ENCODE measurements at places on chromosomes 16 and 17. TPM values are rescaled to one million over a fixed set of nuclear protein-coding genes. Genes with fewer than 3 reads are reported as not detected.

The ABI3 gene
- 14.3 TPM for total RNA-seq

The KRTAP4-1 gene
- not detected for total RNA-seq

The DNAH3 gene
- total RNA-seq, result not detected

The CDH13 gene
- total RNA-seq, result 27.0 TPM

The IFI35 gene
- 6.9 TPM for total RNA-seq

The PPM1E gene
- total RNA-seq, result not detected

The ACSM2A gene
- not detected for total RNA-seq

The ST6GALNAC1 gene
- not detected for total RNA-seq

The SAT2 gene
- 18.9 TPM for total RNA-seq

The LLGL1 gene
- total RNA-seq, result 35.6 TPM

The SPEM3 gene
- not detected for total RNA-seq

The RTN4RL1 gene
- total RNA-seq, result not detected

The TP53TG3F gene
- total RNA-seq, result not detected

The TPSB2 gene
- not detected for total RNA-seq

The CDK5R1 gene
- total RNA-seq, result 1.0 TPM

The TLCD2 gene
- 1.1 TPM for total RNA-seq

The CLEC3A gene
- total RNA-seq, result not detected

The OMG gene
- 0.09 TPM for total RNA-seq

The MRPL58 gene
- total RNA-seq, result 31.3 TPM

The PLLP gene
- 7.4 TPM for total RNA-seq

The CCL17 gene
- total RNA-seq, result not detected

The SLFN14 gene
- total RNA-seq, result not detected

The CFAP97D1 gene
- total RNA-seq, result not detected

The KRTAP2-2 gene
- total RNA-seq, result not detected

The CRHR1 gene
- total RNA-seq, result not detected

The RCVRN gene
- not detected for total RNA-seq

The RHBDF1 gene
- 20.6 TPM for total RNA-seq

The IRF8 gene
- not detected for total RNA-seq

The NOXO1 gene
- not detected for total RNA-seq

The NPIPB13 gene
- 1.3 TPM for total RNA-seq

The DHRS7C gene
- total RNA-seq, result not detected

The MYO1D gene
- total RNA-seq, result 21.7 TPM

The CD300E gene
- total RNA-seq, result not detected

The HOXB6 gene
- 2.8 TPM for total RNA-seq

The CYLD gene
- 30.2 TPM for total RNA-seq

The BAIAP3 gene
- 0.18 TPM for total RNA-seq

The ADAP2 gene
- not detected for total RNA-seq

The WFDC1 gene
- not detected for total RNA-seq

The SOST gene
- not detected for total RNA-seq

The ABCC6 gene
- 0.09 TPM for total RNA-seq

The KCNJ2 gene
- 14.8 TPM for total RNA-seq

The TK1 gene
- total RNA-seq, result 75.5 TPM

The RHBDL3 gene
- under 0.01 TPM for total RNA-seq

The SOCS3 gene
- 28.9 TPM for total RNA-seq

The TMIGD1 gene
- not detected for total RNA-seq

The MYH2 gene
- not detected for total RNA-seq

The OR2C1 gene
- total RNA-seq, result not detected
